ENCODE measurements at places on chromosomes 3 and 15.

- DNase-seq: no peak
Observed at GRCh38 chr3:16888356-16888755, 3.6 kb downstream of the PLCL2 start.

DNA sequence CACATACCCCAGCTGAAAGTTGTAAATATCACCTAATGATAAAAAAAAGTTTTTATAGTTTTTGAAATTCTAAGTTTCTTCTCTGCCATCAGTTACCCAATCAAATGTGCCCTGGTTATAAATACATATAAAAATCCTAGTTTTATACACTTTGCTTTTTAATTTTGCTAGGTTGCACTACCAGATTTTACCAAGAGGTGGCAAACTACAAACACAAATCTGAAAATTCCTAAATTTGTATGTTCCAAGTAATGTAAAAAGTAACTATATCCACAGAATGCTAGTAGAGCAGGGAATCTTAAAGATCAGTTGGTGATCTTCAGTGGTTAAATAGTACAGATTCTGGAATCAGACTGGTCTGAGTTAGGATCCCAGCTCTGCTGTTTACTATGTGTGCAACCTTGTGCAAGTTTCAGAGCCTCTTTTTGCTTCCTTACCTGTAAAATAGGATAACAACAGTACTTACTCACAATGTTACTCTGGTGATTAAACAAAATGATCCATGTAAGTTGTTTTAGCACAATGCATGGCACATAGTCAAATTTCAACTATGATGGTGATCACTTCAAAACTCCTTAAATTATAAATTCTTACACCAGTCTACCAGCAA, 11.0 kb downstream of the TRPM7 start:
- no peak for DNase-seq

DNA sequence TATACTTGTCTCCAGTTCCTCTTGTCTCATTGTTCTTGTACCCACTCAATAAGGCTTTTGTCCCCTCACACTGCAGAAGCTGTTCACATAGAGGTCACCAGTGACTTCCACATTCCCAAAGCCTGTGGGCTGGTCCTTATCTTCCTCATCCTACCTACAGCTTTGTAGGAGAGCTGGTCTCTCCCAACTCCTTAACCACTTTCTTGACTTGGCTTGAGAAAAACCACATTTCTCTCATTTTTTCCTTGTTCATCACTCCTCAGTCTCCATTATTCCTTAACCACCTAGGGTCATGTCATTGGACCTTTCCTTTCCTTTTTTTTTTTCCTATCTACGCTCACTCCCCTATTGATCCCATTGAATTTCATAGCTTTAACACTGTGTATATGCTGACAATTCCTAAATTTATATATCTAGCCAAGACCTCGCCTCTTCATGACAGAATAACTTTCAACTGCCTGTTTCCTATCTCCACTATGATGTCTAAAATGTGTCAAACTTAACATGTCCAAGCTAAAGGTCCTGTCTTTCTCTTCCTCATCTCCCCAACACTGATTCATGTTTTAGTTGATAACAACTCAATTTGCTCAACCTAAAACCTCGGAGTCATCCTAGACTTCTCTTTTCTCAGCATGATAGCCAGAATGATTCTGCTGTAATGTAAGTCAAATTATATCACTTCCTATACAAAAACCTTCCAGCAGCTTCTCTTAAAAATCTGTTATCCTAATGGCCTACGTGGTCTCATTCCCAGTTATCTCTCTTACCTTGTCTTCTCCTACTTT, 49.5 kb downstream of the CEP63 start:
- no peak for DNase-seq

GRCh38 chr15:57923306-57923705, 142.2 kb downstream of the ALDH1A2 start:
- no peak for DNase-seq
